Gastrocnemius medialis (tissue), 4 donors: ENCODE measurements at places on chromosomes 16 and 17. TPM values are rescaled to one million over a fixed set of nuclear protein-coding genes. Genes with fewer than 3 reads are reported as not detected.

KRT33B gene
- not detected for total RNA-seq

CLDN9 gene
- total RNA-seq, result not detected

CRYBA1 gene
- total RNA-seq, result not detected

MT1G gene
- total RNA-seq, result not detected

C16orf89 gene
- total RNA-seq, result not detected

KRT36 gene
- total RNA-seq, result not detected

TCAP gene
- 3,088 TPM for total RNA-seq

HOXB2 gene
- total RNA-seq, result 4.1 TPM

ADPRM gene
- 39.2 TPM for total RNA-seq

WDR59 gene
- total RNA-seq, result 14.8 TPM

COG8 gene
- total RNA-seq, result 56.5 TPM

KRTAP9-2 gene
- total RNA-seq, result not detected

DUSP3 gene
- total RNA-seq, result 146 TPM

KIFC3 gene
- total RNA-seq, result 3.9 TPM

GCGR gene
- total RNA-seq, result 0.29 TPM

CSH2 gene
- not detected for total RNA-seq

RAI1 gene
- total RNA-seq, result 5.1 TPM

SRP68 gene
- total RNA-seq, result 33.0 TPM

PKMYT1 gene
- not detected for total RNA-seq

KRTAP4-4 gene
- not detected for total RNA-seq

SOX15 gene
- 1.3 TPM for total RNA-seq

PIK3R5 gene
- total RNA-seq, result 0.63 TPM

TSNAXIP1 gene
- total RNA-seq, result not detected

SLFN12L gene
- total RNA-seq, result 0.31 TPM

SLFN13 gene
- total RNA-seq, result 0.49 TPM

STAT5A gene
- 49.7 TPM for total RNA-seq

C1QTNF8 gene
- total RNA-seq, result not detected

CCL8 gene
- not detected for total RNA-seq

PIRT gene
- total RNA-seq, result not detected

APOBR gene
- total RNA-seq, result 0.64 TPM

MBTPS1 gene
- total RNA-seq, result 36.5 TPM

TBC1D3K gene
- total RNA-seq, result not detected

C16orf46 gene
- 0.88 TPM for total RNA-seq

KRTAP4-2 gene
- total RNA-seq, result not detected

RAB11FIP4 gene
- 0.22 TPM for total RNA-seq

DCTN5 gene
- 26.0 TPM for total RNA-seq

NAE1 gene
- total RNA-seq, result 31.5 TPM

ALOX12 gene
- total RNA-seq, result not detected
